Ureter (tissue), 1 donor: ENCODE measurements at places on chromosomes 13 and 19. TPM values are rescaled to one million over a fixed set of nuclear protein-coding genes. Genes with fewer than 3 reads are reported as not detected.

The GZMM gene
- total RNA-seq, result 0.83 TPM

DNA sequence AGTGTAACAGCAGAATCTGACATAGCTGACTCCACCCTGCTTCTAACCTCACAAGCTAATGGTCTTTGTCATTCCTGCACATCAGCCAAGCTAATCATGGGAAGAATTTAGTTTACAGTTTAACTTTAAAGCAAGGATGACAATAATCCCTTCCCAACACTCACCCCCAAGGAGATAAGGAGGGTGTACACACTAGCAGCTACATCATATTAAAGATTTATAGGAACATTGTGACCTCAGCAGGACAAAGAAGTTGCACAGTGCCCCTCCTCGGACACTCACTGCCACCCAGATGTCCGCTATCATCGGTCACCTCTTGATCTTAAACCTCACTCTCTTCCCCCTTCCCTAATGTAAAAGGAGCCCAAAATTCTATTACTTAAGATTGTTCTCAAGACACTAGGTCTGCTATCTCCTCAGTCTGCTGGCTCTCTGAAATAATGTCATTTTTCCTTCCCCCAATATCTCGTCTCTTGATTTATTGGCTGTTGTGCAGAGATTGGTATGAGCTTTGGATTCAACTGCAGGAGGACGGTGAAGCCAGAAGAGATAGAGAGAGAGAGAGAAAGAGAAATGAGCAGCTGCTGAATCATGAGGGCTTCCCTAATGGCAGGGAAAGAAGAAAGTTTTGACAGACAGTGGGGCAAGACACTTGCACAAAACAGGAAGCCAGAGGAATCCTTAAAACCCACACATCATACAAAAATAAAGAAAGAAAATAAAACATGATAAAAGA, 17.5 kb upstream of the FFAR2 start:
- DNase-seq, result no peak

The ECSIT gene
- total RNA-seq, result 43.7 TPM

- DNase-seq, result no peak
Observed at GRCh38 chr13:107803822-107804495, 411.4 kb downstream of the LIG4 start.

DNA sequence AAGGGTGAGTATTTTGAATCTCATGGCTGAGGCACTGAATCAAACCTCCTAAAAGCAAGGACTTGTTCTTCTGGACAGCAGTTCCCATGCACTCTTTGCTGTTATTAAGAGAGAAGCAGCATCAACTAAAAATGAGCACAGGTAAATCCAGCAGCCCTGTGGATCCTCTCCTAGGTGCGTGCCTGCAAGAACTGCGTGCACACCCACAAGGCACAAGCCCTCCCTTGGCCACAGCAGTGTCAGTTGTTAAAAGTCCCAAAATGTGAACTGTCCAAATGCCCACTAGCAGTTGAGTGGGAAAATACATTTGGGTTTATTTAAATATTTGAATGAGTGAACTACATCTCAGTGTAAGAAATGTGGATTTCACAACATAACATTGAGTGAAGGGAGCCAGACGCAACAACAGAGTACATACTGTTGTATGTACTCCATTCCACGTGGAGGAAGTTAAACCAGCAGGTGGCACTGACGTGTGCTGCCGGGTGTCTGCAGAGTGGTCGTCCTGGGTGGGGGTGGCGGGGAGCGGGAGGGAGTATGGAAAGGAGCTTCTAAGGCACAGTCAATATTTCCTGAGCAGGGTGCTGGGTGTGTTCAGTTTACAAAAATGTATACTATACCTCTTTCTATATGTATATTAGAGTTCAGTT, 266.4 kb downstream of the NALCN start:
- DNase-seq, result no peak

- no peak for DNase-seq
Observed at GRCh38 chr13:38730332-38730731, 43.5 kb downstream of the FREM2 start.
